Stimulated activated CD8-positive, alpha-beta memory T cell treated with anti-CD3 and anti-CD28 coated beads, Interleukin-12 subunit alpha, Interleukin-12 subunit beta, amount 100 ng/mL, for 4 hours (primary cell): ENCODE measurements at places on chromosomes 16 and 17.

DNA sequence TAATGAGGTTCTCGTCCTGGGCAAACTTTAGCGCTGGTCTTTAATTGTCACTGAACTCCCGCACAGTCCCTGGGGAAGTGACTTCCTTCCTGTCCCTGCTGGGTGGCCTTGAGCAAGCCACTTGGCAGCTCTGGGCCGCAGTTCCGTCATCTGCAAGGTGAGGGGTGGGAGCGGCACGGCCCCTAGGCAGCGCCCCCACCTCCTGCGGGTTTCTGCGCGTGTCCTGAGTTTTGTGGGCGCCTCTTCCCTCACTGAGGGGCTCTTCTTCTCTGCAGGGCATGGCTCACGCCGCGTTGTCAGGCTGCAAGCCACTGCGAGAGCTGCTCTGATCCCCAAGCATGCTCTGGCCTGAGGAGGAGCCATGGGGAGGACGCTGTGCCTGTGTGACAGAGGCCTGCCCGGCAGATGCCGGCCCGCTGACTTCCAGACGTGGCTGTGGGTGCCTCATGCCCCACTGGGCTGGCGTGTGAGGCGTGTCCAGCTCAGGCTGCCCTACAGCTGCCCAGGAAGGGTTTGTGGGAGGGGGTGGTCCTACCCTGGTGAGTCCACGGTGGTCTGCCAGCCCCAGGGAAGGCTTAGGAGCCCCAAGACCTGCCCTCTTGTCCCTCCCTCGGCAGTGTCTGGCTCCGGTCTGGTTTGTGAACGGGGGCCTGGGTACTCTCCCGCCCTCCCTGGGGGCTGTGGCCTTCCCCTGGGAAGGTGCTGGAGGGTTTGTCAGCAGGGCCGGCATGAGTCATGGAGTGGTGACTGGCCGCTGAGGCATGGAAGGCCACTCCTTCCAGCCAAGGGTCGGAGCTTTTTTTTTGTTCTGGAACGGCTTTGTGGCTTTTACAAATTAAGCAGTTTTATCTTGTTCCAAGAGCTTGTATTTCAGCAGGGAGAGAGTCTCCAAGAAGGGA lies 182.0 kb downstream of the SEC14L1 start:
- no peak for DNase-seq

- no peak for DNase-seq
Measured at GRCh38 chr16:88731699-88732098, 25.4 kb downstream of the CTU2 start.

- no peak for DNase-seq
Measured at GRCh38 chr17:45719335-45720071, 64.6 kb upstream of the CRHR1 start.

- no peak for DNase-seq
Measured at GRCh38 chr16:578870-579405, 9.2 kb downstream of the PIGQ start.

GRCh38 chr16:48489376-48489775 lies 104.2 kb upstream of the SIAH1 start:
- DNase-seq: no peak
